T-helper 2 cell (primary cell): ENCODE measurements at places on chromosomes 7 and 10.

GRCh38 chr10:124541076-124541903, 79.7 kb downstream of the LHPP start:
- DNase-seq: no peak

- no peak for DNase-seq
These were observed 27.2 kb downstream of the ATE1 start for GRCh38 chr10:121900443-121901174.

- DNase-seq: no peak
These were observed 331.8 kb downstream of the CALN1 start for GRCh38 chr7:72080341-72080766.

- no peak for DNase-seq
These were observed 1.8 kb downstream of the OIT3 start for GRCh38 chr10:72895236-72895850.

- DNase-seq: no peak
These were observed 10.1 kb downstream of the SLC25A16 start for GRCh38 chr10:68517188-68517587.

GRCh38 chr7:132443761-132444520, 132.3 kb downstream of the PLXNA4 start:
- no peak for DNase-seq

GRCh38 chr10:71393841-71394475, 2.8 kb upstream of the CDH23 start:
- no peak for DNase-seq

DNA sequence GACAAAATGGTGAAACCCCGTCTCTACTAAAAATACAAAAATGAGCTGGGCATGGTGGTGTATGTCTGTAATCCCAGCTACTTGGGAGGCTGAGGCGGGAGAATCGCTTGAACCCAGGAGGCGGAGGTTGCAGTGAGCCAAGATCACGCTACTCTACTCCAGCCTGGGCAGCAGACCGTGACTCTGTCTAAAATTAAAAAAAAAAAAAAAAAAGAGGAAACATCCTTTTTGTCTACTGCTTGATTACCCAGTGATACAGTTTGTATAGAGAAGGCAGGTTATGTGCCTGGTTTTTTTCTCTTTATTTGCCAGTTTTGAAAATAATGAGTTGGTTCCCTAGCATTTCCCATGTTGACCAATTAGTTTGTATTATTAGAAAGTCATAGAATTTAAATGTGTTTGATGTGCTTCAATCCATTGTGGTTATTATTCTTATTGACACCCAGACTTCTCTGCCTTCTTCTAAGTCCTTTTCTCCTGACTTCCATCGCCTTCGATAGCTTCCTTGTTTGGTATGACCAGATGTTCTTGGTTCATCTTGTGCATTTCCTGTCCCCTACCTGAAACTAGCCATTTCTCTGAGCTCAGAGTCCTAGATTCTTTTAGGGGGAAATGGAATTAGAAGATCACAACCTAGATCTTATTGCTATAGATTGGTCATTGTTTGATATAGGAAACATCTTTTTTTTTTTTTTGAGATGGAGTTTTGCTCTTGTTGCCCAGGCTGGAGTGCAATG, 43.2 kb downstream of the VKORC1L1 start:
- DNase-seq: no peak

DNA sequence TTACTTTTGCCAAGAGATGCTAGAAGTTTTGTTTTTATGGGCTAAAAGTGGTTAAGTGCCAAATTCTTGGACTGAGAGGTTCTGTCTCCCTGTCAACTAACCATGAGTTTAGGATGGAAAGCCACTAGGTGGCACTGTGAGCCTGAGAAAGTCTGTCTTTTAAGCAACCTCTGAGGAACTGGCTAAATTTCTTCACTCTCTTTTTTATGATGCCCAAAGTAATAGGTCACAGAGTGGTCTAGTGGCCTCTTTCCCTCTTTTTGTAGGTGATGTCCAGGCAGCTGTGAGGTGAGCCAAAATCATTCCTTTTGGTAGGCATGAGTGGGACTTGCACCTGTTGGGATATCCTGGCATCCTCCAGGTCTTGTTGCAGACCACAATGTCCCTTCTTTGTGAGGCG, 56.8 kb downstream of the SND1 start:
- DNase-seq: peak; percentile 47

- no peak for DNase-seq
These were observed 228.0 kb downstream of the PRKG1 start for GRCh38 chr10:51302316-51302715.

DNA sequence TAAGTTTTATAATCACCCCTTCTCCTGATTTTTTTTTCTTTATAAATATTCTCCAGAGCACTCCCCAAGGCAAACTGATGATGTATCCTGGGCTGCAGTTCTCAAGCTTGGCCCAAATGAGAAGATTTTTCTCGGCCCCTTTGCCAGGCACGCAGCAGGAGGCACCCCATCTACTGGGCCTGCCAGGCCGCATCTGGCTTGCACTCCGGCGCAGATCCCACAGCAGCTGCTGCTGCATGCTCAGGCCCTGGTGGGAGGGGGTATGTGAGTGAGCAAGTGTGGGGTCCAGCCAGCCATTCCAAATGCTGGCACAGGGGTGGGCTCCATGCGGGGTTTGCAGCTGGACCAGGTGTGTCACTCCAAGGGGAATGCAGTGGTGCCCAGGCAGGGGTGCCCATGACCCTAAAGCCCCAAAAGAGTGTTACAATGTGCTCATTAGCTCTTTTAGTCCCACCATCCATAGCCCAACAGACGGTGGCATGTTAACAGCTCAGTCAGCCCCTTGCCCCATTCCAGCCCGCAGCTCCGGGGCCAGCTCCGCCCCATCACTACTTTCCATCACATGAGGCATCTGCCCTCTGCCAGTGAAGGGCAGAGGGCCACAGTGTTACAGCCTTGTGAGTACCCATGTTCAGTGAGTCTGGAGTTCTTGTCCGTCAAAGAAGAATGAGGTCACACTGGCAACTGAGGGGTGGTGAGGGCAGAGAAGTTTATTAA, 25.9 kb downstream of the OAT start:
- no peak for DNase-seq

- no peak for DNase-seq
These were observed 366.9 kb downstream of the DNAJB6 start for GRCh38 chr7:157703534-157704195.

DNA sequence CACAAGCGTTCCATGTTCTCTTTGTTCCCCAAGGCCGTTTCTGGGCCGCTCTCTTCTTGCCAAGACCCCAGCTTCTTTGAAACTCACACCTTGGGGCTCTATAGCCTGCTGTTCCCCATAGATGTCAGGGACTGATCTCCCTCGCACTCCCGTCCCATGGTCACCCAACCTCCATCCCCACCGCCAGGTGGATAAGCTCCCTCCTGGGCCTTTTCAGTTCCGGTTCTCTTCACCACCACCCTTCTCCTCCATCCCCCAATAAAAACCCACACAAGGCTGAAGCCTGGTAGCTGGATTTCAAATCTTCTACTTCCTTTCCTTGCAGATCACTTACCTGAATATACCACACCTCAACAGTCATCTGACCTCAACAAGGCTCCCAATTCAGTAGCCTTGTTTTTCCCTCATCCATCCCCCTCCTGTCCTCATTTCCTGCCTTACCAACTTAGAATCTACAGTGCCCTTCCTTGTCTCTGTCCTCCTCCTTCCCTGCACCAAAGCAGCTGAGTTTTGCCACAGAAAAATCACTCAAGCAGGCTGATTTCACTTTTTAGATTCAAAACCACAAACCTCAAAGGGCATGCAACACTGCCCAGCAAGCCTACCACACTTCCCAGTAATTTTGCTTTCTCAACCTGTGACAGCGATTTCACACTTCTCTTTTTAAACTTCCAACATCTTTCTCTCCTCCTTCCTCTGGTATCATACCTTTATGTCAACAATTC, 7.7 kb downstream of the SLC37A3 start:
- peak; percentile 72 for DNase-seq

GRCh38 chr10:88986549-88987242, 3.9 kb upstream of the FAS start:
- DNase-seq: peak; percentile 48

GRCh38 chr7:142992427-142992826, 30.3 kb upstream of the KEL start:
- no peak for DNase-seq

- DNase-seq: no peak
These were observed 67.6 kb upstream of the ADAM12 start for GRCh38 chr10:126455766-126456405.

GRCh38 chr10:79507440-79508167, 4.7 kb upstream of the EIF5AL1 start:
- DNase-seq: no peak

- DNase-seq: no peak
These were observed 220.5 kb downstream of the KLF6 start for GRCh38 chr10:3564346-3565002.

- DNase-seq: no peak
These were observed 2.2 kb downstream of the IFT22 start for GRCh38 chr7:101319401-101319800.

- no peak for DNase-seq
These were observed 40.3 kb upstream of the BHLHA15 start for GRCh38 chr7:98170966-98171365.

DNA sequence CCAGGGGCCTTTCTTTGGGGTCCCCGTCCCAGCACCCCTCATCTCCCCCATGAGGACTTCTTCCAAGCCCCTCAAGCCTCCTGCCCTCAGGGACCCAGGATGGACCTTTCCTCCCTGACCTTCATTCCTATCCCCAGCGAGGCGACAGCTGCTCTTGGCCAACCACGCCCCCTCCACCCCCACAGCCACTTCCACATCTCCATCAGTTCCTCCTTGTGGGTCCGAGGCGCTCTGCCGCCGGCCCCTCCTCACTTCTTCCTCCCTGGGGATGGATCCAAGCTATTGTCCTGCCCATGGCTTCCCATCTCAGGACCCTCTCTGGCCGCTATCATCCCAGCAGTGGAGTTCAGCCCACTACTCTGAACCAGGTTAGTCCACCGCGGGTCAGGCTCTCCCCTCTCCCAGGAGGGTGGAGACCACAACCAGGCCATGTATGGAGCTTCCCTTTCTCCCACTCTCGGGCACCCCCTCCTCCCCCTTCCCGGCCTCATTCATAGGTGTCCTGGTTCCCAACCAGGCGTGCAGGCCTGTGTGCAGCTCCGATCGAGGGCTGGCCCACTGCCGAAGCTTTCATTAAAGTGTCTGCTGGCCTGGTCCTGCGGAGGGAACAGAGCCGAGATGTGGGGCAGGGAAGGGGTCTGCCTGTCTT, 1.7 kb upstream of the SH2B2 start:
- no peak for DNase-seq

GRCh38 chr10:116274064-116274904, 1.3 kb upstream of the GFRA1 start:
- DNase-seq: no peak

- DNase-seq: no peak
These were observed 20.3 kb downstream of the PARD3 start for GRCh38 chr10:34794835-34795234.

DNA sequence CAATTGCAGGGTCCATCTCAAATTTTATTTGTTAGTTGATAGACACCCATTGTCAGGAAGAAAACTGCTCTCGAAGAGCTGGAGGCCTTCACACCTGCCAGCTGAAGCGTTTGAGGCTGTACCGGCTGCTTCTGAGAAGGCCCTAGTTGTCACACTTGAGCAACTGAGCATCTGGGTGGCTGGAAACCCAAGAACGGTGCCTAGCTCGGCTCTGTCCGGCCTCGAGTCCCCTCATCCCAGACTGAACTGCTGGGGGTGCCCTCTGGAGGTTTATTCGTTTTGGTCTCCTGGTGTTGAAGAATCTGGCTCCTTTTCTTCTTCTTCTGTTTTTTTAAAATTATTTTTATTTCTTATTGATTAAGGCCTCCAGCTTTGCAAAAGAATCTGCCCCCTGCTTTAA, 59.3 kb upstream of the EXOC6 start:
- no peak for DNase-seq

GRCh38 chr10:79244841-79245504, 102.3 kb upstream of the PPIF start:
- peak; percentile 40 for DNase-seq

DNA sequence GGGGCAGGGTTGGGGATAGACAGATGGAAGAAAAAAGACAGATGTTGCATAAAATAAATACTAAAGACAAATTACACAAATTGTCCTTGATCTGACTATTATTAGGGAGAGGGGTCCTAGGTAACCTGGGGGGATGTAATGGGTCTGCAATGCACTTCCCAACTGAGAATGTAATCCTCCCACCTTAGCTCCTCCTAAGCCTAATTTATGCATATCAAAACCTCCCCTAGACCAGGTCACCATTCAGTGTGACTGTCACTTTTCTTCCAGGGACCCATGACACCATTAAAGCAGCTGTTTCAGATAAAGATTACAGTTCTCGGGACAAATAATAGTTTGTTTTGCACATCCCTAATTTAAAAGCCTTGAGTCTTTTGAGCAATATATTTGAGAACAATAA, 133.9 kb upstream of the FEZF1 start:
- no peak for DNase-seq

DNA sequence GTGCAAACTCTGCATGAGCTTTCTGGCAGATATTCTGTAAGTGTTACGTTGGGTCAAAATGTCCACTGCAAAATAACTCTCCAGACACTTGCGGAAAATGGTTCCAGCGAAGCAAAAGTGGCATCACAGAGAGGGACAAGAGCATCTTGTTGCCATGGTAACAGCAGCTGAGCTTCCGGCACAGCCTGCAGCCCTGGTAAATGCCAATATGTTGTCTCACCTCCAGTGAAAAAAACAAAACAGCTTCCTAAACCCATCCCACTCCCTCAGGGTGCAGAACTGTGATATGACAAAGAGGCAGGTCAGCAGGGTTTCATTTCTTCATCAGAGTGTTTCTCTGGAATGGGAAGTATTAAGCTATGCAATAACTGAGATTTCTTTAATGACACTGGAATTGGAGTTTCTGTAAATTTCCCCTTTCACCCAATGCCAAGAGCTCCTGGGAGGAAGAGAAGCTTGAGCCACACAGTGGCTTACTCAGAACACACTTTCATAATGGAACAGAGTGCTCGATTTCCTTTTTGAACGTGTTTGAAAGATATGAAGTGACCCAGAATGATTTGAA, 65.6 kb downstream of the FOXI2 start:
- DNase-seq: no peak

DNA sequence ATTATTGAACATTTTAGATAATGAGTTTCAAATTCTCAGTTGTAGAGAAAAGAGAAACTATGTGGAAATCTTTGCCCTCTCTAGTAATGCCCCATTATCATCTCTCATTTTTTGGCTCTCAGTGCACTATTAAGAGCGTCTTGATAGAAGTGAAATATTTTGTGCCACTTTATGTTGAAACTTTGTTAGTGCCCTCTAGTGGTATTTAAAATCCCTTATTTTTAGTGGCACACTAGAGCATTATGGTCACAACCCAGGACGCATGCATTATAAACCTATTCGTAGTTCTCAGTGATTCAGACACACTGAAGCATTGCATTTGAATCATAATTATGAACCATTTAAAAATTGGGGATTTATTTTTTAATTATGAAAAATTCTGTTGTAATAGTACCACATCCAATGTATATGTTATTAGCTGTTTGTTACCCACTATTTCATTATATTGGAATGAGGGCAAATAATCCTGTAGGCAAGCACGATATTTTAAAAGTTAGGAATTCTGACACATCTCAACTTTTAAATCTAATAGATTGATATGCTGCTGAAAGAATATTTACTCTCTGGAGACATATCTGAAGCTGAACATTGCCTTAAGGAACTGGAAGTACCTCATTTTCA, 21.9 kb downstream of the PDCD4 start:
- peak; percentile 30 for DNase-seq

- no peak for DNase-seq
These were observed 96.6 kb downstream of the MKLN1 start for GRCh38 chr7:131424219-131424822.
